Hepatocyte (in vitro differentiated cells): ENCODE measurements at places on chromosomes 4 and X. TPM values are rescaled to one million over a fixed set of nuclear protein-coding genes. Genes with fewer than 3 reads are reported as not detected.

GLUD2 gene
- 12.6 and 15.2 TPM in 2 replicates for total RNA-seq

CC2D2A gene
- 20.5 and 33.6 TPM in 2 replicates for total RNA-seq

SCRG1 gene
- 2.1 and 3.5 TPM in 2 replicates for total RNA-seq

IGSF1 gene
- total RNA-seq, result 15.1 and 16.7 TPM in 2 replicates

TCEAL5 gene
- not detected in 2 replicates for total RNA-seq
